Muscle of back (tissue), 13 donors: ENCODE measurements at places on chromosomes 12 and 14. TPM values are rescaled to one million over a fixed set of nuclear protein-coding genes. Genes with fewer than 3 reads are reported as not detected.

GRCh38 chr14:75724414-75725204 lies 63.6 kb downstream of the TTLL5 start:
- no peak for DNase-seq

DNA sequence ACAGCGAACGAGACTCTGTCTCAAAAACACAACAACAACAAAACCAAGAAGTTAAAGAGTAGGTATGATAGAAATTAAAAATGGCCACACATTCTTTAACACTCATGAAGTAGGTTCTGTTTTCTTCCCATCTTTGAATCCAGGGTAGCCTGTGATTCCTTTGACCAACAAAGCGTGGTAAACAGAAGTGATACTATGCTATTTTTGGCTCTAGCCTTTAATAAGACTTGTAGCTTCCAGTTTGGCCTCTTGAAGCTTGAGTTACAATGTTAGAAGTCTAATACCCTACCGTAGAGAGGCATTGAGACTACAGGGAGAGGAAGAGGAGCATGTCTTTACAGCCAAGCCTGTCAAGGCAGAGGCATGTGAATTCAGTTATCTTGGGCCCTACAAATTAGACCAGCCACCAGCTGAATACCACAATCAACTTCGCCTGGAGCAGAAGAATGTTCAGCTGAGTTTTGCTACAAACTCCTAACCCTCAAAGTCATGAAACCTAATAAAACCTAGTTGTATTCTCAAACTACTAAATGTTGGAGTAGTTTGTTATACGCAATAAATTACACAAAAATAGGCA lies 4.9 kb upstream of the NEMF start:
- DNase-seq = peak; percentile 35

DNA sequence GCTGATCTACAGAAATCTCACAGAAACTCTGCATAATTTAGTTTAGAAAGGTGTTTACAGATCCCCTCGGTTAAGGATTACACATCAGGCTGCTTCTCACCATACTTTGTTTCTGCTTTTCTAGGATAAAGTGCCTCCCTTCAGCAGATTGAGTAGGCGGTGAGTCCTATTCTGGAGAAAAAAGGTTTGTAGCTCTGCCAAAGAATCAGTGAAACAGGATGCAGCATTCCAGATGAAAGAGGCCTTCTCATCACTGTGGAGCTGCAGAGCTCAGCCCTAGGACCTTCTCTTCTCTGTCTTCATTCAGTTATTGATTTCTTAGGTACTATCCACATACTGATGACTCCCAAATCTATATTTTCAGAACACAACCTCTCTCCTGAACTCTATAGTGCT lies 155.5 kb upstream of the KRR1 start:
- no peak for DNase-seq

CLEC7A gene
- polyA plus RNA-seq = 2.1 TPM

BICD1 gene
- polyA plus RNA-seq = 10.3 TPM

GRCh38 chr12:109124878-109125648 lies 8.7 kb downstream of the ACACB start:
- no peak for DNase-seq

- no peak for DNase-seq
These were observed 5.5 kb downstream of the PRKCH start for GRCh38 chr14:61326847-61327246.

DNA sequence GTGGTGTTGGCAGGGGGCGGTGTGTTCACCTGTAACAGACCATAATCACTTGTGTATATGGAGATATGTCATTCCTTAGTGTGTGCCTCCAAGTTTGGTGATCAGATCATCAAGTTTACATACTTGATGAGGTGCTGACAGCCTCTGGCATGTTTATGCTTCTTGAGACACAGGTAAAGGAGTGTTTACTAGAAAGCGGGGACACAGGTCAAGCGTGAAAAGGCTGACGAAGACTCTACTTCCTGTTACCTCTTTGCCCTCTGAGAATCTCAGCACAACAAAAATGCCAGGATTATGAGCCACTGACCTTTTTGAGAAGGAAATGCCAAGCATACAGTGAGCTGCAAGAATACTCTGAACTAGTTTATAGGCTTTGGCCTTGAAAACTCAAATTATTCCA lies 29.6 kb downstream of the PRDM4 start:
- DNase-seq = no peak

- peak; percentile 19 for DNase-seq
These were observed 64.2 kb downstream of the LGR5 start for GRCh38 chr12:71503579-71504391.

E2F7 gene
- polyA plus RNA-seq = 2.7 TPM

MANSC4 gene
- not detected for polyA plus RNA-seq
